ENCODE measurements at places on chromosomes 4 and X.

- DNase-seq: no peak
These were observed 135.5 kb downstream of the PTTG2 start for GRCh38 chr4:38095691-38096090.

DNA sequence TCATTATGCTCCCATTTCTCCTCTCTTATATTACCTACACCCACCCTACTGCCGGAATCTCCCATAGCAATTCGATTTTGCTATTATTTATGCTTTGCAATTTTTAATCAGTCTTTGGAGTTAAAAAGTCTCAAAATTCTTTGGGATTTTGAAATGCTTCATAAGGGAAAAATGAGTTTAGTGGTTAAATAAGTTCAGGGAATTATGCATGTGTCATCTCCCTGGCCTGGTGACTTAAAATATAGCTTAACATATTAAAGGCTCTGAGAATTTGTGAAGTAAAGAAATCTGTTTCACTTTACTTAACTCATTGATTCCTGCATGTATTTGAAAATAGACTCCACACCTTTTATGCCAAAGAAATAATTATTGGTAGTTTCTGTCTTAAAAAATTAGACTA is 185.1 kb upstream of the DIPK2B start:
- DNase-seq: no peak

DNA sequence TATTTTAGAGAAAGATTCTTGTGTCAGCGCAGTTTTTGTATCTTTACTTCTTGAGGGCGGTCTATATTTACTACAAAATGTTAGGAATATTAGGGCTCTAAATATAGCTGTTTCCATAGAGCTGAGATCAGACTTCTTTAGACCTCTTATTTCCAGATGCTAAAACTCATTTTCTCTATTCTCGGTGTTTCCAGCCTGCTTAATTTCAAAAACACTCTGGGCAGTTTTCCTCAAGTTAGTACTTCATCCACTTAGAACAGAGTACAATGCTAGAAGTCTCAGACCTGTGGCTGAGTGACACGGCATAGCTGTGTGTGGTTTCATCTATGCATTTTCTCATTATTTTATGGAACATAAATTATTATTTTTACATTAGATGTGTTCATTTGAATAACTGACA is 346.6 kb downstream of the PABPC4L start:
- no peak for DNase-seq

DNA sequence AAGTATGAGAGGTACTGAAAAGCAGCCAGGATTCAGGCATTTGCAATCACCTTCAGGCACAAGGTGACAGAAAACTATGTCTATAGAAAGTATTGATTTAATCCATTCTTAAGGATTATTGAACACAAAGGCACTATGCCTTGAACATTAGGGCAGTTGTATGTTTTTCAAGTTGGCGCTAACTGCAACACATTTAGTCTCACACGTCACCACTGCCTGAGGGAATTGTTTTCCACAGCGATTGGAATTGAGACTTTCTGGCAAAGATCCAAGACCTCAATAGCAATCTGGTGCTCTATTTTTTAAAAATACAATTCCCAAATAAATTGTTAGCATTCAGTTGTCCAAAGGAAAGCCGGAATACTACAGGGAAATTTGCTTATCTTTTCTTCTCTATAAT is 52.7 kb upstream of the FTHL17 start:
- no peak for DNase-seq

GRCh38 chr4:931194-931959 is 739 bp downstream of the GAK start:
- no peak for DNase-seq

DNA sequence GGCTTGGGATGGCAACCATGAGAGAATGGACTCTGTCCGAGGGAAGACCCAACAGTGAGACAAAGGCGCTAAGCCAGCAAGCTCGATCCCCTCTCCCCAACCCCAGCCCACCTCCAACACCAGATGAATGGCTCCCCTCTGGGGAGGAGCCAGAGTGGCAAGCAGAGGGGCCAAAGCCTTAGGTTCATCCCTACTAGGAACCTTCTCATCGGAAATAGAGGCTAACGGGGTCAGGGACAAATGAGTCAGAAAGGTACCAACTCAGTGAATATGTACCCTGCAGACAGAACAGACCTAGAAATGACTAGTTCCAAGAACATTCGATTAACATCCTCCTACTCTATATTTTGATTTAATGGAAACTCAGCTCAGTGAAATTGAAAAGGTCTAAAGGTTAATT is 73.9 kb downstream of the NSG1 start:
- no peak for DNase-seq

DNA sequence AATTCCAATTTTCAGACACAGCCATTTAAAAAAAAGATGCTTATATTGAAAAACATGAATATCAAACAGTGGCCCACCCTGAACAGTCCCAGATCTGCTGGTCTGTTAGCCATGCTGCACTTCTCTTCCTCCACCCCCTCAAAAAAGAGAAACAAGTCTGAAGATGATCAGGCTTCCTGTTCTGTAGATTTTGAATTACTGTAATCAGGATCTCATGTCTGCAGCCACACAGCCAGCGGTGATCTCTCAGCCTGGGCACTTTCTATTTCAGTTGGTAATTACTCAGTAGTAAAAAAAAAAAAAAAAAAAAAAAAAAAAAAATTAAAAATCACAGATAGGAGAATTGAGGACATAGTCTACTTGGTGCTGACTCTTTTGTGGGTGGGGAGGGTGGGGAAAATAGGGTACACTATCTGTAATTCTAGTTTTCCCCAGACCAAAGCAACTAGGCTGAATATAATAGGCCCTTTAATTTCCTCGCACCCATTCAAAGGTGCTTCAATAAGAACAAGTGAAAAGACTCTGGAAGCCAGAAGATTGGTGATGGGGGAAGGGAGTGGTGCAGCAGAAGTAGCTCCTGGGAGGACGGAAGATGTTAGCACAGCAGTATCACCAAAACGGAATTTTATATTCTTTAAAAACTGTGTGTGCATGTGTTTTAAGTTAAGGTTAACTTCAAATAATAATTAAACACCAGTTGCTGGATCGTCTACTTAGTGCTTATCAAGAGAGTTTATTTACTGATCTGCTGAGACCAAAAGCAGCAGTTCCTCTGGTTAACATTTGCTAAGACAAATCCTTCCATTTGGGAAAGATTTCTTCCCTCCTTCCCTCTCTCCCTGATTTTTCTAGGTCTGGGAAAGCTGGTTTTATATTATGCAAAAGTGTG is 47.0 kb downstream of the SPRY1 start:
- no peak for DNase-seq

GRCh38 chr4:743463-744211 is 38.0 kb downstream of the PCGF3 start:
- DNase-seq: no peak

- DNase-seq: no peak
These were observed 59.8 kb upstream of the MAML3 start for GRCh38 chr4:140213749-140214148.

DNA sequence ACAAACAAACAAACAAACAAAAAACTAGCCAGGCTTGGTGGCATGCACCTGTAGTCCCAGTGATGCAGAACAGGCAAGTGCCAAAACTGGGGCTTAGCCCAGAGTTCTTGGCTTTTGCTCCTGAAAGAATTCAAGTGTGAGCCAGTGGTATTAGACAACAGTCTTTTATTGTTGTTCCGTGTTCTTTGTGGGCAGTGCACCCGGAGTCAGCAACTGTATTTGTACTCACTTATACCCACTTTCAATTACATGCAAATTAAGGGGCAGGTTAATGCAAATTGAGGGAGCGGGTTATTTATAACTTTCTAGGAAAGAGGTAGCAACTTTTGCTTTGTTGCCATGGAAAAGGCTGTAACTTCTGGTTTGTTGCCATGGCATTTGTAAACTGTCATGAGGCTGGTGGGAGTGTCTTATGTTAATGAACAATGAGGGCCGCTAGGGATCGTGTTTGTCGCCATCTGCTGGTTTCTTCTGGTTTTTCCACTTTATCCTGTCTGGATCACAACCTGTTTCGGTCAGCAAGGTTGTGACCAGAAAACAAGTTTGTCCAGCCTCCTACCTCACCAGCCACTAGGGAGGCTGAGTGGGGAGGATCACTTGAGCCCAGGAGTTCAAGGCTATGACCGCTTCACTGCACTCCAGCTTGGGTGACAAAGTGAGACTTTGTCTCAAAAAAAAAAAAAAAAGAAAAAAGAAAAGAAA is 88.8 kb upstream of the ESX1 start:
- DNase-seq: peak; percentile 72

Measured in astrocyte of the cerebellum (primary cell).